ENCODE measurements at places on chromosomes 4 and X.

DNA sequence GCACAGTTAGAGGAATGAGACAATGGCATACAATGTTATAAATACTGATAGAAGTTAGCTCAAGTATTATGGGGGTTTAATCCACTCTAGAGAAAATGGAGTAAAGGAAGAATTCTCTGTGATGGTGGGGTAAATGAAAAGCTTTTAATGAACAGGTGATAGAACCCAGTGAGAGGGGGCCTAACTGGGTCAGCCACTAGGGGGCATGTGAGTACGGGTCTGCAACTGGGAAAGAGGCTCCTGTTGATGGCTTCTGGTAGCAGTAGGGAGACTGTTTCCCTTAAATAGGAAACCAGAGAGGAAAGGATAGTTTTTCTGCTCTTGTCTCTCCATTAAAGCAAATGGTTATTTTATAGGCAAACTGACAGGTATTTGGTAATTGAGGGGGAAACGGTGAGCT lies 132.8 kb upstream of the GPR101 start:
- DNase-seq = no peak

DNA sequence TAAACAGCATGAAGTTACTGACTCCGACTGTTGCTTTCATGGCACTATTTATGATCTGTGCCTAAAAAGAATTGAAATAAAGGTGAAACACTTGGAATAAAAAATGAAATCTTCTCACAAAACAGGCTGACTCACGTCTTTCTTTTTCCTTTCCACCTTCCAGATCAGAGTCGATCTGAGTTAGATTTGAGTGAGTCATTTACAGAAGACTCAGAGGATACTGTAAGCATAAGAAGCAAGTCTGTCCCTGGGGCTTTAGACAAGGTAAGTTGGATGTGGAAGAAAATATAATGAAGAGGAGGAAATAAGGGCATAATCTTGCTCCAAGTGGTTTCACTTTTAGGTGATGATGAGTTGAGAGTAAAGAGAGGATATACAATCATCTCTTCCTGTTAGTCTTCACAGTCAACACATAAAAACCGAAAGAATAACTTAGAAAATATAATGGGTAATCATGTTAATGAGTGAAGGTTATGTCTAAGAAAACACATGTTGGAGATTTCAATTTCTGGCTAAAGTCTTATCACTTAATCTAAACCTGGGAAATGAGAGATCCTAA lies 89.7 kb downstream of the SYTL5 start:
- DNase-seq = no peak

GRCh38 chrX:18674417-18674787 lies 2.5 kb upstream of the RS1 start:
- no peak for DNase-seq

GRCh38 chrX:22105231-22105630 lies 73.1 kb downstream of the PHEX start:
- DNase-seq = no peak

GRCh38 chrX:94123062-94123461 lies 449.1 kb downstream of the FAM133A start:
- no peak for DNase-seq

- DNase-seq = no peak
These were observed 94.9 kb downstream of the HDAC8 start for GRCh38 chrX:72477781-72478181.

- no peak for DNase-seq
These were observed 23.0 kb downstream of the GALNT7 start for GRCh38 chr4:173191623-173192041.

DNA sequence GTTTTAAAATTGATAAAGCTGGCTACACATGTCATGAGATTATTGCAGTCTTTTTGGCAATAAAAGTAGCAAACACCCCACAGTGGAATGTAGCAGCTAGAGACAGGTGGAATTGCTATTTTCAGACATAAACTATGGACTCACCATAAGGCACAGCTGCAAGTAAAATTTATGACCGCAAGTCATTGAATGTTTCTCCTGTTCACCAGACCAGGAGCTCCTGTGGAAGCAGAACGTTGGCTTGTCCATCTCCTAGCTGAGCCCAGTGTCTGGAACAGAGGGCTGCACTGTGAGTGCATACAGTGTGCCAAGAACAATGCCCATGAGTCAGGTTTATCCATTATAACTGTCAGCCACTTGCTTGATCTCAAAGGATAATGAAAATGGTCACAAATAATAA lies 538.2 kb downstream of the INPP4B start:
- no peak for DNase-seq

- peak; percentile 57 for DNase-seq
These were observed 641.2 kb upstream of the CPEB2 start for GRCh38 chr4:14361084-14361483.

Measured in hematopoietic multipotent progenitor cell treated with erythropoietin and hydrocortisone succinate and interleukin-3 and kit ligand, for 17 days (in vitro differentiated cells).